Left renal pelvis (tissue), 4 donors: ENCODE measurements at places on chromosomes 1 and 21. TPM values are rescaled to one million over a fixed set of nuclear protein-coding genes. Genes with fewer than 3 reads are reported as not detected.
A peak's percentile ranks its signal among the peaks of the same experiment; 100 is the strongest.

DNA sequence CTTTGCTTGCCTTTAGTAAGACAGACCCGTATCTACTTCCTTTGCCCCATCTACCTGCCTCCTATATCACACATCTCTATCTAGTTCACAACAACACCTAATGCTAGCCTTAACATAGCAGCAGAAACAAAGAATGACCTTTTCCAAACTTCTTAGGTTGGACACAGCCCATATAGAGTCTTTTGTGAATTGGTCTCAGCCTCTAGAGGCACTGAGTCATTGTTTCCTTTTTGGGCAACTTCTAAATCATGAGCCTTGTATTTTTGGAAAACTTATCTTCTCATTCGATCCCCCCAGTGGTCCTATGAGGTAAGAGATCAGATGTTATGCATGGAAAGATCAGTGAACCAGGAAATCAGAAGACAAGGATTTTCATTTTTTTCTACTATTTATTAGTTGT, 679.4 kb upstream of the USP24 start:
- no peak for DNase-seq

- no peak for DNase-seq
These were observed 10.7 kb upstream of the GPR25 start for GRCh38 chr1:200861937-200862647.

- no peak for DNase-seq
These were observed 3.3 kb downstream of the ALDH9A1 start for GRCh38 chr1:165695031-165695430.

GRCh38 chr1:172719694-172720138, 60.8 kb downstream of the FASLG start:
- DNase-seq, result peak; percentile 16

DNA sequence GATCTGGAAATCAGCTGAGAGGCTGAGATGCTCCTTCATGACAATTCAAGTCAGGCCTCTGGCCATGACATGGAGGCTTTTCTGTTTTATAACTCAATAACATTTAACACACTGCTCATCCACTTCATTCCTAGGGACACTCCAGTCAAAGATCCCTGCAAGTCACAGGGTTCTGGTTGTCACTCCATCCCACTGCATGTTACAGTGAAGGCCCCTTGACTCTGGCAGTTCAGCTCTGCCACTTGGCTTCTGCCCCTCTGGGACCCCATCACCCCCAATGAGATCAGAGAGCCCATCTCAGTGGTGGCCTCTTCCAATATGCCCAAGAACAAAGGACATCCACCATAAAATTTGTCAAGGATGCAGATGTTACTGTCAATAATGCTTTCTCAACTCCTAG, 10.0 kb upstream of the FAM110D start:
- no peak for DNase-seq

DNA sequence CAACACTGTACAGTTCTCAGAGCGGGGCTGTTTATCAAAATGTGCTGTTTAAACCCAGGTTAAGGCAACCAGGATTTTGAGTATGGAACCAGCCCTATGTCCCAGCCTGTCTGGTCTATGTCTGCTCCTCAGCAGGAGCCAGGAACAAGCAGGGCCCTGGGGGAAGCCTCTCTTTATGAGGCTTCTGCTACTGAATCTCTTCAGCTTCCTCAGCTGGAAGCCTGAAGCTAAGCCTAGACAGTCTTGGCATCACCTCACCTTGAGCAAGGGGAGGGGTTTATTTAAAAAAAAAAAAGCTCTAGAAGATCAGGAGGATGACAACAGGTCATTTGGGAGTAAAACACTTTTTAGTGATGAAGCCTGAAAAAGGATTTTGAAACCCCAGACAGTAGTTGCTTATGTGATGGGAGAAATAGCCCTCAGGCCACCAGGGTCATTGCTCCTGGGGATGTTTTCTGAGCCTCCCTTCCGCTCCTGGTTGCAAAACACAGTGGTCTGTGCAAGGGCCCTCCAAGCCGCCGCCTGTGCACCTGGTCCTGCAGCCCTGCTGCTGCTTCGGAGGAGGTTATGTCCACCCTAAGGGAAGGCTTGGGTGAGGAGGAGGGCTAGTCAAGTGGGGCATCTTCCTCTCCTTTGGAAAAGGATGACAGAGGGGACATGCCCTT, 21.8 kb upstream of the GRHL3 start:
- no peak for DNase-seq

GRCh38 chr1:27569506-27570291, 34.2 kb downstream of the AHDC1 start:
- DNase-seq, result no peak

DNA sequence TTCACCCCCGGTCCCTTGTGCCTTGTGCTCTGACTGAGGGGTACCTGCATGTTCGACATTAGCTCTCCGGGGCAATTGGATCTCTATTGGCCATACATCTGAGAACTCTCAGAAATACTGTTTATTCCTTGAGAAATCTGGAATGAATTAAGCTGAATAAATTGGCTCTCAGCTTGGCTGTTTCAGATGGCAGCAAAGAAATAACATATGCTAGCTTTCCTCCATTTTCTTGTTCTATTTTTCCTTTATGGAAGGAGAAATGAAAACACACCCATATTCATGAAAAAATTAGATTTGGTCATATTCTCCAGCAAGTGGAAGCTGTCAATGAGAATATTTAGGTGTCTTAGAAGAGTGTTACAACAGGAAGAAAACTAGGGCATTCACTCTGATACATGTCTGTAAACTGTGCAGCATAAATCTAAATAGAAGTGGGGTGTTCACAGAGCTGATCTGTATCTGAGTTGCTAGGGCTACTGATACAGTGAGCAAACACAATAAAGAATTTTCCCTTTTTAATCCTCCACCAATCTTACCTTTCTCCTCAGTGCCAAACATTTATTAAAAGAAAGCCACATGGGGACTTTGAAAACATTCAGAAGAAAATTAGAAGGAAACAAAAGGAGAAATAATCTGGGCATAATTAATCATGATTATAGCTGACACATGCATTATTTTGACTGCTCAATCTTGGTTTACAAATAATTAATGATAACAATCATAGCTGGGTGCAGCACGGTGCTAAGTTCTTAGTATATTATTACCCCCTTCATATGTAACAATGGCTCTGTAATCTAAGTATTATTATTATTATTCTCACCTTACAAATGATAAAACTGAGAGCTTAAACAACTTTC, 671.9 kb upstream of the USP24 start:
- DNase-seq, result no peak

- DNase-seq, result no peak
These were observed 24.5 kb upstream of the KIRREL1 start for GRCh38 chr1:157968946-157969345.

- no peak for DNase-seq
These were observed 462 bp upstream of the RXRG start for GRCh38 chr1:165445388-165445787.

DNA sequence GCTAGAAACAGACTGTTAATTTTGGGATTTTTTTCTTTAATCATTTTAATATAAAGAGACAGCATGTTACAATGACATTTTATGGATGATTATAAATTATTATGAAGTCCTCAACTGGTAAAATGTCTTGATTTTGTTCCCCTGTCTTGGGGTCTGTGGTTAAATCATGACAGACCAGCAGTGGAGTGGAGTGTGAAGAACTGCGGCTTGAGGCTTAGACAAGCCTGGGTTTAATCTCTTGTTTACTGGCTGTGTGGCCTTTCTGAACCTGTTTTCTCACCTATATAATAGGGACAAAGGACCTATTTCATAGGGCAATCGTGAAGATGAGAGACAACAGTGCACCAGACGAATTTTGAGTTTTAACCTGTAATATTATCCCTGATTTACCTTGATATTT, 1.8 kb upstream of the UMODL1 start:
- no peak for DNase-seq

DNA sequence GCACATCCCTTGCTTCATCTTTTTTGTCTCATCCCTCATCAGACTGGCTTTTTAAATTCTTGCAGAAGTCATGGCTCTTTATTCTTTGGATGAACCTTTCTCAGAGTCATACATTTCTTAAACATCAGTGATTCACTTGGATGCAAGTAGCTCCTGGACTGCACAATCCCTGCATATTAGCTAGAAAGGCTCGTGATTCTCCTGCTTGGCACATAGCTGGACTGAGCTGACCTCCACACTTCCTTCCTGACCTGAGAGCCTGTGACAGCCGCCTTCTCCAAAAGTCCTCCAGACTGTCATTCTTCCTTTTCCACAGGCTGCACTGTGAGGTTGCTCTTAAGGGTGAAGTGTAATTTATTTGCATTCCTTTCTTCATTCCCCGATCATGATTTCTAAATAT, 109.4 kb downstream of the RGL1 start:
- DNase-seq, result no peak

DNA sequence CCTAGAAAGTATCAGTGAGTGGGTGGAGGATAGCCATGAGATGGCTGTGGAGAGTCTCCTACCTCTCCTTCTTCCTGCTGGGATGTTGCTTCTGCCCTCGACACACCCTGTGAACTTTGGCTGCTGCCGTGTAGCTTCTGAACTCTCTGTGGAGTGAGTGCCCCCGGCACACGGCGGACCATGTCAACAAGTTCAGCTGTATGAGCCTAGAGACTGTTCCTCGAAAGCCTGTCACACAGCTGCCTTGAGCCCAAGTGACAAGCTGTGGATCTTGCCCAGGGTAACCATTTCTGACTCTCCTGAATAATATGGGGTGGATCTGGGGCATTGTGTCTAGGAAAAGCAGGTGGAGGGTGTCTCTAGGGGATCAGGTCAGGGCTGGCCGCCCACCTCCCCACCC, 143.2 kb downstream of the NOS1AP start:
- no peak for DNase-seq

DNA sequence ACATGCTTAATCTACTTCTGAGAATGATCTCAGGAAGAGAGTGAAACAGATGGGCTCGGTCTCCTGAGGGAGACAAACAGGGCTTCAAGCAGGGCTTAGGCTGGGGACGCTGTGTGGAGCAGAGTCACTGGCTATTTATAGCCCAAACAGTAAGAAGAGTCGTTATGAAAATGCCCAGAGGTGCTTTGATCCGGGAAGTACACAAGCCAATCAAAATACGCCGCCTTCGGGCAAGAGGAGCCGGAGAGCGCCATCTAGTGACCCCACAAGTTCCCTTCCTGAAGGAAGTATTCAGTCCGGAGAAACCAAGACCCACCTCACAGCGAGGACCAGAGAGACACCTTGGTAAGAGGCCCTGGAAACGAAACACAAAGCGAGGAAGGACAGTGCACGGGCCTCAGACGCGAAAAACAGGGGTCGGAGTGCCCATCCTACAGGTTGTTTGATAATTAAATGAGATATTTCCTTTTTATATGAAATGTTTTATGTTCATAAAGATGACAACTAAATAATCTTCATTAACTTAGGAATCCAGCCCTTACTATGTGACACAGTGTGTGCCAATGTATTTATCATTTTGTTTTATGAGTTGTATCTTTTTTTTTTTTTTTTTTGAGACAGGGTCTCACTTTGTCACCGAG, 25.0 kb upstream of the SCCPDH start:
- no peak for DNase-seq

DNA sequence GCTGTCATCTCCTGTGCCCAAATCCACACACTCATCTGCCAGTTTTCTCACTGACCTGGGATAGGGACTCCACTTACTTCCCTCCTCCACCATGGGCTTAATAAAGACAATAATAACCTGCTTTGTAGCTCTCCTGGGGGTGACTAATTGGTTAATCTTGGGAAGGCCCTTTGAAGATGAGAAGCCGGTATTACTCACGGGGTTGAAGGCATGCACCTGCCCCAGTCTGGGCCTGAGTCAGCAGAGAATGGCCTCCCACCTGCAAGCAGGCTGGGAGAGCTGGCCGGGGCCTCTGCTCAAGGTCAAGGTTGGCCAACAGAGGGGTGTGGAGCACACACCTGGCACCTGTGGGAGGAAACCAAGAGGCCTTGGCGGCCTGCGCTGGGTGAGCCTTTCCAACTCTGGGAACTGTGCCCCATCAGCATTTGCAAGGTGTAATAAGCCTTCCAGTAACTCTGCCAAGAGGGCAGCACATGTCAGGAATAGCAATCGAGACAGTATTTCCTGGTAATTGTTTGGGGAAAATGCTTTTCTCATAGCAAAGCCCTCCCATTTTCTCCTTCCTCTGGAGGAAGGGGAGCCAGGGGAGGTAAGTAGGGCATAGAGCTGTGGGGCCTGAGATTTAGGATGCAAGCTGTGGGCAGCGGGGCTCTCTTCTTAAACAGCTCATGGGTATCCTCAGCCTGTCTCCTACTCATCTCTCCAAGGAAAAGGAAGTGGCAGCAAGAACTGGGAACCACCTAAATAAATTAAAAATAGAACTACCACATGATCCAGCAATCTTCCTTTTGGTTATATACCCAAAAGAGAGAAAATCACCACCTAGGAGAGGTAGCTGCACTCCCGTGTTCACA, 49.0 kb downstream of the TOMM20 start:
- DNase-seq, result no peak

- DNase-seq, result no peak
These were observed 22.1 kb upstream of the SSX2IP start for GRCh38 chr1:84712276-84712874.

DNA sequence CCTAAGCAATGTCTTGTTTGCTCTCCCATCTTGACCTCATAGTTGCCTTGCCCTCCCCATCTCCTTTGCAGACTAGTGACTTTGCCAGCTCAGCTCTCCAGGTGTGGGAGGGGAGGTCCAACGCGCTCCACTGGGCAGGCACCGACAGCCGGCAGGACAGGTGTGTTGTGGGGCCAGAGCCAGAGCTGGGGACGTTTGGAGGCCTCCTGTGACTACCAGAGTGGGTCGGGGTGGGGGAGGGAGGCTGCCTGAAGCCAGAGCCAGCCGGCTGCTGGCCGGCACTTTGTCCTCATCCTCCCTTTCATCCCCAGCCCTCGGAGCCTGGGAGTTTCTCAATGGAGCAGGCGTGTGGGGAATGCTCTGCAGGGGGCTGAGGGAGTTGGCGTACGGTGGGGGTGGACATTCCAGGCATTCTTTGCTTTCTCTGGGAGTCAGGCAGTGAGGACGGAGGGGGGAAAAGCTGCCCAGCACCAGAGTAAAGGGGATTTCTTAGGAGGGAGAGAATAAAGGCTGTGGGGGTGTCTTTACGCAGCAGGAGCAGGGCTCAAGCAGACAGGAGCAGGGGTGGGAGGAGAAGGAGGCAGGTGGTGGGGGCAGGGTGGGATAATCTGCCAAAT, 20.2 kb downstream of the NUAK2 start:
- DNase-seq, result peak; percentile 86

GRCh38 chr1:173424782-173425407, 52.2 kb upstream of the PRDX6 start:
- no peak for DNase-seq

- no peak for DNase-seq
These were observed 44.8 kb upstream of the PRDX6 start for GRCh38 chr1:173432331-173432730.

- DNase-seq, result no peak
These were observed 1169.2 kb upstream of the B3GALT2 start for GRCh38 chr1:194355488-194356106.

DNA sequence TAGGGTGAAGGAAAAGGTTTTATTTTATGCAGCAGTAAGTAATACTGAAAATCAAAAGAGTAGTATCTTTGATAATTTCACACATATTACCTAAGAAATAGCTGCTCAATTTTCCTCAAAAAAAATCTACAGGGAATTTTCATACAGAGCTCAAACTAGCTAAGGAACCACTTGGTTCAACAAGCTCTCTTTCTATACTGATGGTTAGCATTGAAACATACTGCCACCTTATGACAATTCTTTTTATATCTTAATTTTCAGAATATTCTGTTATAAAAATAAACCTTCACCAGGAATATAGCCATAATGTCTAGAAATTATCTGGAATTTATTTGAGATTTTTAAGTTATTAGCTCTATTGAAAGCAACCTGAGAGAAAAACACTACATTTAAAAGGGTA, 142.1 kb downstream of the DPYD start:
- no peak for DNase-seq

The TTLL7 gene
- 3.4 TPM for polyA plus RNA-seq

The TTC34 gene
- 1.4 TPM for polyA plus RNA-seq

The EXO5 gene
- 11.5 TPM for polyA plus RNA-seq
